Activated CD8-positive, alpha-beta memory T cell treated with anti-CD3 and anti-CD28 coated beads, Interleukin-2, amount 10 ng/mL, durations not matched to agents 7 days and 5 days (primary cell): ENCODE measurements at places on chromosomes 16 and 17.

GRCh38 chr16:73095142-73095820 is 47.4 kb upstream of the ZFHX3 start:
- H3K4me1 ChIP-seq = no peaks in the 10 kb centered on the region
- no peak overlapping the region for H3K27ac ChIP-seq
- H3K4me3 ChIP-seq = no peak overlapping the region
- H3K36me3 ChIP-seq = no peaks in the 10 kb centered on the region

- peak overlapping the region; percentile 85 for H3K4me3 ChIP-seq
- DNase-seq = peak; percentile 59
- H3K27ac ChIP-seq = peak overlapping the region; percentile 77
- H3K36me3 ChIP-seq = peaks cover 32% of the 10 kb centered on the region
- peaks cover 52% of the 10 kb centered on the region for H3K4me1 ChIP-seq
These were observed 943 bp downstream of the DYNC1LI2 start for GRCh38 chr16:66750279-66751052.

DNA sequence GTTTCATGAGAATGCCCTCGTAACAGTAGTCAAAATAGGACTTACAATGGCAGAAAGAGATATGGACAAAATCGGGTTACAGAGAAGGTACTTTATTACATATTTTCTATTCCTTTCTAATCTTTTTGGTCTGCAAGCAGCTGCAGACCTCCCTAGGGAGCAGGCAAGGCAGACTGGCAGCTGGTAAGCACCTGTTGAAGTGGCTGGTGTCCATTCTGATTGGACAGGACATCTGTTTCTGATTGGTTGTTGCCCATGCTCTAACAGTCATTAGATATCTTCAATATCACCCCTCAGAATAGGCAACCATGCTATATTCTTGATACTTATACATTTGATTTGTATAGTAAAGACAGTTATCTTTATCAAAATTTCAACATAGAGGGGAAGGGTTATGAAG is 606.3 kb downstream of the KCNJ2 start:
- no peaks in the 10 kb centered on the region for H3K36me3 ChIP-seq
- no peak for DNase-seq
- H3K4me3 ChIP-seq = no peak overlapping the region
- no peaks in the 10 kb centered on the region for H3K27me3 ChIP-seq
- no peak overlapping the region for H3K27ac ChIP-seq

DNA sequence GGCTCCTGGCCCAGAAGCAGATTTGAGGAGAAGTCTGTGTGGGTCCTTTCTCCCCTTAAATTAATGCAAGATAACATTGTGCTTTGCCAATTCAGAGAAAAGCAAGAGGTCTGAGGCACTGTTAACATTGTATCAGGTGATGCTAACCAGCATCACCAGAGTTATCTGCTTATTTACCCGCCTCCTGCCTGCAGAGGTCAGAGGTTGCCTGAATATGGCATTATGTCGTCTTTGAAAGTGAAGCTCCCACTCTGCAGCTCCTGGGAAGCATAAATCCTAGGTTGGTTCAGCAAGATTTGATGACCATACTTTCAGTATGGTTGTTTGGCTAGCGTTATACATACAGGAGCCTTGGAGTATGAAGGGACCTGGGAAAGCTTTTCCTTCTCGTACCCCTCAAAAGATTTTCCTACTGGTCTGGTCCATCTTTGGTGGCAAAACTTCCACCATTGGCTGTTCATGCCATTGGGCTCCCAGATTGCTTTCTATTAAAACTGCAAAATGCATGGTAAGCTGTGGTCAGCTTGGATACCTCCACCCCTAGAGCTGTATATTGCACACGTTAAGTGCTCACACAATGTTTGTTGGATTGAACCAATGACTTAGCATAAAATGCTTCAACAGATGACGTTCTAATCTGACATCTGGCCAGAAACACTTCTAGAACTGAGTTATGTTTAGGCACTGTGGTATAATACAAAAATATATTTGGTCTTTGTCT is 24.1 kb downstream of the CHD9 start:
- H3K27me3 ChIP-seq = no peaks in the 10 kb centered on the region
- H3K4me3 ChIP-seq = no peak overlapping the region
- H3K27ac ChIP-seq = no peak overlapping the region
- H3K4me1 ChIP-seq = peaks cover 10% of the 10 kb centered on the region

DNA sequence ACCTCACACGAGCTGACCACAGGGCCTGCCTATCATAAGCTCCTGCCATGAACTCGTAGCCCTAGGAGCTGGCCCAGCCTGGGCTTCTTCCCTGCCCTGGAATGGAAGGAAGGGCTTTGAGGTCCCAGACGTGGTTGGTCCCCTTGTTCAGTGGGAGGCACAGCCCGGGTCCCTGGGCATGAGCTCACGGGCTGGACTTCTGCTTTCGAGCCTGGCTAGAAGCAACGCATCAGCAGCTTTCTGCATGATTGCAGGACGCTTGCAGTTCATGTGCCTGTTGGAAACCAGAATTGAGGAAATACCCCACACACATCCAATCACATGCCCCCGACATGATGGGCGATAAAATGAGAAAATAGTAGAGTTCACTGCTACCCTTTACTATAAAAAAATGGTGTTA is 293.3 kb downstream of the MAF start:
- H3K36me3 ChIP-seq = no peaks in the 10 kb centered on the region
- peaks cover 2% of the 10 kb centered on the region for H3K4me1 ChIP-seq
- H3K4me3 ChIP-seq = no peak overlapping the region
- no peak for DNase-seq
